GM12864 (cell line): ENCODE measurements at places on chromosomes 5 and 9.

DNA sequence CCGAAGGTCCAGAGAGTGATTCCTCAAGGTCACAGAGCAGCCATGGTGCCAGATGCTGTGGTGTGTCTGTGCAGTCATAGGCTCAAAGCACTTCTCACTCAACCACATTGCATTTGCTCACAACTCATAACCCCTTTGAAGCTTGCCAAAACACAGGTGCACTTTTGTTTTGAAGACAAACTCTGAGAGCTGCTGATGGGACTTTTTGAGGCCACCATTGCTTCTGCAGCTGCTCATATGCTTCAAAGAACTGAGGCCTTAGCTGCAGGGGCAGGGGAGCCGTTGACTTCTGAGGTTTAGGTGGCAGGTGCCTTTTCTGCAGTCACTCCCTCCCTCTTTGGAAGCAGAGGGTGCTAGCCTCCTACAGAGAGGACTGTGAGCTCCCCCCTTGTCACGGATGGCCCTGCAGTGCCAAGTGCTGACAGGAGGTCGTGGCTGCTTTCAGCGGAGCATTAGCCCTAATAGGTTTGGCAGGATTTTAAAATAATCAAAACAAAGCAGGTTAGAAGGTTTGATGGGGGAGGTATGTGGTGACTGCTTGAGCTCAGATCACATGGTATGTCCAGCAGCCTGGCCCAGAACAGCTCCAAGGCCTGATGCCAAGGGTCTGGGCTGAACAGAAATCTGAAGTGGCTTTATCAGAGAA, 232.1 kb downstream of the MAN2A1 start:
- DNase-seq: no peak

- DNase-seq: no peak
Measured at GRCh38 chr5:53029608-53030007, 40.5 kb downstream of the ITGA2 start.

GRCh38 chr5:37899037-37899436, 59.2 kb upstream of the GDNF start:
- DNase-seq: no peak

- DNase-seq: no peak
Measured at GRCh38 chr5:83921666-83922193, 201.1 kb upstream of the HAPLN1 start.

DNA sequence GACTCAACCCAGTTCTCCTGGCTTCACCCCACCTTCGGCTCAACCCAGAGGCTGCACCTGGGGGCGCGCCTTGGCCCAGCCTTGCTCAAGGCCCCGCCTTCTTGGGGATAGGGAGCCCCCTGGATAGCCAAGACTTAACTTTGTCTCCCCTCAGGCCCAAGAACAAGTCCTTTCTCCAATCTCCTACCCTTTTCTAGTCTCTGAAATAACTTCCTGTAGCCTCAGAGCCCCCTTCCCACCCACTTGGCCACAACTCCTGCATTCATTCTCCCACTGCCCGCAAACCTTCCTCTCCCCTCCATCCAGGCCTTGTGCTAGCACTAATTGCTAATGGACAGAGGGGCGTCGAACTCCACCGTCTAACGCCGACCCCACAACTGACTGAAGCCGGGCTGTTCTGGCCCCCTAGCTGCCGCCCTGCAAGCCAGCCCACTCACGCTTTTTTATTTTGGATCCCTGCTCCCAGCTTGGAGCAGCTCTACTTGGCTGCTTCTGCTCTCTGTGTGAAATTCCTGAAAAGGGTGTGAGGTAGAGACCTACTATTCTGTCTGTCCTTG, 579 bp upstream of the ASTN2 start:
- DNase-seq: no peak

- DNase-seq: no peak
Measured at GRCh38 chr9:98854266-98854665, 46.8 kb downstream of the GALNT12 start.
